ENCODE measurements at places on chromosomes 3 and 15.
A peak's percentile ranks its signal among the peaks of the same experiment; 100 is the strongest.

DNA sequence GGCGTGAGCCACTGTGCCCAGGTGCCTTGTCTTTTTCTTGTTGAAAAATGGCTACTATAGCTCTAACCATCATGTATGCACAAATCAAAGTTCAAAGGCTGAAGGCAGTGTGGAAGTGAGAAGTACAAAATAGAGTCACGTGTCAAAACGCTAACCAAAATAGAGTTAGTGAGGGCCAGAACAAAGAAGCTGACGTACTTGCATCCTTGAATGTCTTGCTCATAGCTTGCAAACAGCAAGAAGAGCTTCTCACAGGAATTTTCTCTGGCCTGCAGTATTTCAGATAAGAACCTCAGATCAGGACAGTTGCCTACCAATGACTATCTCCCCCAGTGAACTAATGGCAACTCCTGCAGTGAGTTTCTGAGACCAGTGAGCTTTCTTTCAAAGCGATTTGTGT, 713.5 kb downstream of the GRM7 start:
- DNase-seq, result no peak

- no peak for DNase-seq
Measured at GRCh38 chr3:18344306-18345014, 80.7 kb downstream of the SATB1 start.

GRCh38 chr3:172607305-172608121, 84.3 kb upstream of the TNFSF10 start:
- peak; percentile 91 for DNase-seq

- no peak for DNase-seq
Measured at GRCh38 chr3:151062611-151063010, 22.9 kb upstream of the MED12L start.

- no peak for DNase-seq
Measured at GRCh38 chr15:40762919-40763800, 708 bp upstream of the GCHFR start.

DNA sequence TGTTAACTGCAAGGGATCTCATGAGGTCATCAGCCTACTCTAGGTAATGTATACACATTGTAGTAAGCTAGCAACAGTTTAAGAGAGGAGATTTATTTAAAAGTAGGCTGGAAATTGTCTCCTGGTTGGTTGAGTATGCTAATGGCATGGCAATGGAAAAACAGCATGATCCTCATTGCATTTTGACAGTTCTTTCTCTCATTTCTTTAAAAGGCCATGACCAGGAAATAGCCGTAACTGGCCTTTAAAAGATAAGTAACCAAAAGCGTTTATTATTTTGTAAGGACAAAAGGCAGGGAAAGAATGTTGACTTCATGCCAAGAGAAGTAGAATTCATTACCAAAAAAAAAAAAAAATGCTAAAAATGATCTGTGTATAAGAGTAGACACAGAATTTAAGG, 310.3 kb downstream of the FGF12 start:
- no peak for DNase-seq

GRCh38 chr15:63565536-63566186, 31.5 kb upstream of the FBXL22 start:
- DNase-seq, result no peak

- DNase-seq, result no peak
Measured at GRCh38 chr3:141729240-141729639, 8.9 kb upstream of the RNF7 start.

GRCh38 chr15:31013863-31014607, 22.6 kb upstream of the MTMR10 start:
- DNase-seq, result no peak

- no peak for DNase-seq
Measured at GRCh38 chr3:87073496-87074145, 82.7 kb upstream of the VGLL3 start.
